Caudate nucleus (tissue), 63 donors: ENCODE measurements at places on chromosomes 2 and 18.

GRCh38 chr2:154289870-154290269, 408.6 kb upstream of the KCNJ3 start:
- DNase-seq = no peak

GRCh38 chr2:230688490-230688889, 24.2 kb upstream of the CAB39 start:
- DNase-seq = no peak

DNA sequence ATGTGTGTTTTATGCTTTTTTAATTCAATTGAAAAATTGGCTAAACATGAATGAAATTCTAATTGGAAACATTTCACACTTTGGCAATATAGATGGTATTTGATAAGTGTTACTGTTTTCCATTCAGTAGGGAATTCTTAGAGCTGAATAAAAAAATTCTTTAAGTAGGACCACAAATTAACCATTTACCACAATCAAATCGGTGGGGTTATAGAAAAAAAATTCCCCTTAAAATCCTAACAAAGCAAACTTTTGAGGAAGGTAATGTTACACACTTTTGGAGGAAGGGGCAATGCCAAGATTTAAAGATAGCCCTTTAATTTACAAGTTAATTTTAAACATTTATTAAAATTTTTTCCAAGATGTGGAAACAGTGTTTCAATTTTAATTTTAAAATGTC, 279.0 kb upstream of the FIGN start:
- DNase-seq = no peak

DNA sequence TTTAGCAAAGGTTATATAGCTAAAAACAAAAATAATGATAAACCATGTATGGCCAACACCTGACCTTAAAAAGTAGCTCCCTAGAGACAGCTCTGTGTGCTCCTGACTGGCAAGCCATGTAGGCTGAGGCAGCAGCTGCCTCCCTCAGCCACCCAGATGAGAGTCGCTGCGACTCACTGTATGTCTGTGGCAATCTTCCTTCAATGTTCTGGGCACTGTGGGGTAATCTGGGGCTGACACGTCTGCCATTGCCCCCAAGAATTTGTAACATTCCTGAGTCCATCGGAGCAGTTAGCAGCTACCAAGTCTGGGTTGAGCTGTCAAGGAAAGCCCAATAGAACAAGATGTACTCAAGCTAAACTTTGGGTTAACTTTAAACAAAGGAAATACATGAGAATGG, 106.4 kb upstream of the DAPL1 start:
- DNase-seq = no peak

- no peak for DNase-seq
Measured at GRCh38 chr2:165440367-165440766, 29.1 kb upstream of the CSRNP3 start.
